Tibial nerve (tissue), 4 donors: ENCODE measurements at places on chromosomes 5 and 9. TPM values are rescaled to one million over a fixed set of nuclear protein-coding genes. Genes with fewer than 3 reads are reported as not detected.

- no peak overlapping the region for H3K4me3 ChIP-seq
- H3K27me3 ChIP-seq: no peaks in the 10 kb centered on the region
- no peaks in the 10 kb centered on the region for H3K36me3 ChIP-seq
- H3K27ac ChIP-seq: no peak overlapping the region
Measured at GRCh38 chr9:3027210-3027609, 183.3 kb upstream of the PUM3 start.

DNA sequence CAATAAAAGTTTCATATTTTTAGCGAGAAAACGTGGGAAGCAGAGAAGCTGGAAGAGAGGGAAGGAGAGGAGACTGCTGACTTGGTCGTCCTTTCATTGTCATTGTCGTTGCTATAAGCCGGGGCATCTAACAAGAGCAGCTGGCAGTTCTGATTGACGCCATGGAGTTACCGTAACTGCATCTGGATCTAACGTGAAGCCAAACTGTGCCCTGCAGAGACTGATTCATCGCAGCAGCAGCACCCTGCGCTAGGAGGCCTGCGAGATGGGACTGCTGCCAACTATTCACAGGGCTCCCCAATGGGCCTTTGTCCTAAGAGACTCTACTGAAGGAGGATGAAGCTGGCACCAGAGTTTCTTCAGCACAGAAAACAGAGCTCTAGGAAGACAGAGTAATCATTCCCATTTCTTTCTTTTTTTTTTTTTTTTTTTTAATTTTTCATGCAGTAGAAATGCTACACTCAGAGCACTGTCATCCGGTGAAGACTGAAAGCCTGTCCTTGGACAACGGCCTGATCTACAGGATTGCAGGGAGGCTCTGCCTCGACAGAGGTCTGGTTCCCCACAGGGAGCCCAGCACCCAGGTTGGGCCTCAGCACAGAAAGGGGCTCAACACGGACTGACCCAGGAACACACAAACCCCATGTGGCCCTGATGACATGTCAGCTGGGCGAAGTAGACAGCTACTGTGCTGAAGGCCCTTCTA, 47.8 kb downstream of the RETREG1 start:
- H3K27ac ChIP-seq: peak overlapping the region; percentile 83
- DNase-seq: no peak
- no peak overlapping the region for H3K4me3 ChIP-seq
- H3K4me1 ChIP-seq: peaks cover 4% of the 10 kb centered on the region
- H3K36me3 ChIP-seq: no peaks in the 10 kb centered on the region

DNA sequence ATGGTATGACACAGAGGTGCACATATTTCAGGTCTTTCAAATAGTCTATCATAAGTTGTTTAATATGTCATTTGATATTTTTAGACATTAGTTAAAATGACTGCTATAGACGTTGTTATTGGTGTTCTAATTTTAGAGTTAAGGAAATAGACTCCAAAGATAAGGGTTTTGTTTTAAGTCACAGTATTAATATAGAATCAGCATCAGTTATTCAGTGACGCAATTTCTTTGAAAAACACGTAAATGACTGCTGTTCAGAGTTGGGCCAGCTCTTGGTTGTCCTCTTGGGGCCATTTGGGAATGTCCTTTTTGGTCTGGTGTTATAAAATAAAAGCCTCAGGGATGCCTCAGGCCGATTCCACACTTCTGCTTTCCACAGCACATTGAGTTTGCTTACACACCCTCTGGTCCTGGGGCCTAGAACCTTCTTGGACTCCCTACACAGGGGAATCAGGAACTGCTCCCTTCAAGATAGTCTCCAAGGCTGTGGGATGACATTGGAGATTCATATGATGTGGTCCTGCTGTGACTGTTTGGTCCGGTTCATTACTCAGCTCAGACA, 14.3 kb downstream of the OTULIN start:
- H3K27me3 ChIP-seq: no peaks in the 10 kb centered on the region
- H3K36me3 ChIP-seq: no peaks in the 10 kb centered on the region
- H3K27ac ChIP-seq: no peak overlapping the region
- no peaks in the 10 kb centered on the region for H3K4me1 ChIP-seq
- no peak overlapping the region for H3K4me3 ChIP-seq

- no peak for DNase-seq
- peaks cover 20% of the 10 kb centered on the region for H3K4me1 ChIP-seq
- H3K27ac ChIP-seq: no peak overlapping the region
- H3K27me3 ChIP-seq: peaks cover 56% of the 10 kb centered on the region
- peak overlapping the region; percentile 0 for H3K4me3 ChIP-seq
- no peaks in the 10 kb centered on the region for H3K36me3 ChIP-seq
Measured at GRCh38 chr9:126514037-126514821, 99.5 kb upstream of the LMX1B start.

DNA sequence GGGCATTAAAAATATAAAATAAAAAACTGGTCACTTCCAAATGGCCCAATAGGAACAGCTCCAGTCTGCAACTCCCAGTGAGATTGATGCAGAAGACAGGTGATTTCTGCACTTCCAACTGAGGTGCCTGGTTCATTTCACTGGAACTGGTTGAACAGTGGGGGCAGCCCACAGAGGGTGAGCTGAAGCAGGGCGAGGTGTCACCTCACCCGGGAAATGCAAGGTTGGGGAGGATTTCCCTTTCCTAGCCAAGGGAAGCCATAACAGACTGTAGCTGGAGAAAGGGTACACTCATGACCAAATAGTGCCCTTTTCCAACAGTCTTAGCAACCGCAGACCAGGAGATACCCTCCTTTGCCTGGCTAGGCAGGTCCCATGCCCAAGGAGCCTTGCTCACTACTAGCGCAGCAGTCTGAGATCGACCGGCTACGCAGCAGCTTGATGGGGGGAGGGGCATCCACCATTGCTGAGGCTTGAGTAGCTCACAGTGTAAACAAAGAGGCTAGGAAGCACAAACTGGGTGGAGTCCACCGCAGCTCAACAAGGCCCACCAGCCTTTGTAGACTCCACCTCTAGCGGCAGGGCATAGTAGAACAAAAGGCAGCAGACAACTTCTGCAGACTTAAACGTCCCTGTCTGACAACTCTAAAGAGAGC, 12.7 kb downstream of the RLN1 start:
- no peak overlapping the region for H3K4me3 ChIP-seq
- H3K36me3 ChIP-seq: no peaks in the 10 kb centered on the region
- H3K4me1 ChIP-seq: no peaks in the 10 kb centered on the region
- H3K27me3 ChIP-seq: no peaks in the 10 kb centered on the region

- H3K4me3 ChIP-seq: no peak overlapping the region
- no peaks in the 10 kb centered on the region for H3K36me3 ChIP-seq
- no peaks in the 10 kb centered on the region for H3K4me1 ChIP-seq
- DNase-seq: no peak
Measured at GRCh38 chr5:143758750-143759149, 53.2 kb upstream of the HMHB1 start.

DNA sequence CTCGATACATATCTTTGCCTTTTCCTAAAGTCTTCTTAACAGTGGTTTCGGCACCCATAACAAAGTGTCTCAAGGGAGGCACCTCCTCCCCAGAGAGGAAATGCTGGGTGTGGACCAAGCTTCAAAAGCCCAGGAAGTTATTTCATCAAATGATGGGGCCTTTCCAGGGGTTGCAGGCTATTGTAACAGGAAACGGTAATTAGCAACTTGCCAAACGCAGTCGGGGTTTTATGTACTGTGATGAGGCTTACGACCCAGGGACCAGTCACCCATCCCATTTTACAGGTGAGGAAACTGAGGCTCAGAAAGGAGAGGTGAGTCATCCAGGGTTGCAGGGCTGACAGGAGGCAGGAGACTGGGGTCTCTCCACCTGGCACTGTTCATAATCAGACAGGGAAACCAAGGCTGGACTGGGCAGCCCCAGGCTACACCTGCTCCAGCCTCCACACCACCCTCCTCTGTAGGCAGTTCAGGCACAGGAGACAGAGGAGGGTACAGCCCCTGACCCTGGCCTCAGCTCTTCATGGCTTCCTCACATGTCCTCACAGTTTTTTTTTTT, 30.0 kb upstream of the SUSD3 start:
- H3K36me3 ChIP-seq: no peaks in the 10 kb centered on the region
- DNase-seq: no peak
- no peak overlapping the region for H3K27ac ChIP-seq
- H3K4me3 ChIP-seq: no peak overlapping the region

DNA sequence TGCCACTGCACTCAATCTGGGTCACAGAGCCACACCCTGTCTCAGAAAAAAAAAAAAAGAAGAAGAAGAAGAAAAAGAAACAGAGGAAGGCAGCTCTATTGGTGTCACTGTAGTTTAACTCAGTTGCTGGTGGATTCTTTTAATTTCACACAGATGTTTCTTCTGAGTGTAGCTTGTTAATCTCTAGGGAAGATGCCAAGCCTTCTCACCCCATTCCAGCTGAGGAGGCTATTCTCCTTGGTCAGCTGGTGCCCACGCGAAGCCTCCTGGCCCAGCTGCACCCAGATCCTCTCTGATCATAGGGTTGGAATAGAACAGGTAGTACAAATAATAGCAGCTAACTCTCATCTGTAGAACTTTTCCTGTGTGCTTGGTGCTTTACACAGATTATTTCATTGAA, 113.8 kb upstream of the SPRY4 start:
- H3K27me3 ChIP-seq: no peaks in the 10 kb centered on the region
- peaks cover 61% of the 10 kb centered on the region for H3K4me1 ChIP-seq
- no peak overlapping the region for H3K4me3 ChIP-seq
- no peak for DNase-seq
- no peaks in the 10 kb centered on the region for H3K36me3 ChIP-seq
- H3K27ac ChIP-seq: peak overlapping the region; percentile 30

- no peak overlapping the region for H3K27ac ChIP-seq
- H3K4me1 ChIP-seq: no peaks in the 10 kb centered on the region
- H3K4me3 ChIP-seq: no peak overlapping the region
- peaks cover 68% of the 10 kb centered on the region for H3K27me3 ChIP-seq
- peaks cover 31% of the 10 kb centered on the region for H3K36me3 ChIP-seq
Measured at GRCh38 chr9:132590318-132591182, 8.1 kb downstream of the BARHL1 start.

- H3K27ac ChIP-seq: no peak overlapping the region
- no peak for DNase-seq
- no peaks in the 10 kb centered on the region for H3K36me3 ChIP-seq
- H3K4me1 ChIP-seq: no peaks in the 10 kb centered on the region
Measured at GRCh38 chr5:105530716-105531261, 1968.2 kb upstream of the NUDT12 start.

DNA sequence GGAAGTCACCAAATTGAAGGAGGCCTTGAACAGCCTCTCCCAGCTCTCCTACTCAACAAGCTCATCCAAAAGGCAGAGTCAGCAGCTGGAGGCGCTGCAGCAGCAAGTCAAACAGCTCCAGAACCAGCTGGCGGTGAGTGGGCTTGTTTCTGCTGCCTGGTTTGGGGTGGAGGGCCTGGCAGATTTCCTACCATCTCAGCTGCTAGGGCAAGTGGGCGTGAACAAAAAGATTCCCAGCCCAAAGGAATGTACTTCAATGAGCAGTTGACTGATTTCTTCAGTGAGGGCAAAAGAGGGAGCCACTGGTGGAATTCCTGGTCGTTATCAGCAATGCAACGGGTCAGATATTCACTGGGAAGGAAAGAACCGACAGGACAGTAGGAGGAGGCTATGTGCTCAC, 12.6 kb upstream of the TTC23L start:
- H3K27ac ChIP-seq: no peak overlapping the region
- H3K4me3 ChIP-seq: no peak overlapping the region
- H3K4me1 ChIP-seq: no peaks in the 10 kb centered on the region

- peak overlapping the region; percentile 98 for H3K27ac ChIP-seq
- no peak for DNase-seq
- peaks cover 12% of the 10 kb centered on the region for H3K36me3 ChIP-seq
- no peaks in the 10 kb centered on the region for H3K27me3 ChIP-seq
- H3K4me1 ChIP-seq: no peaks in the 10 kb centered on the region
- peak overlapping the region; percentile 60 for H3K4me3 ChIP-seq
Measured at GRCh38 chr9:121301881-121302286, 33.9 kb downstream of the GSN start.

Gene HCN1
- total RNA-seq: 21.9 TPM

Gene PFN3
- total RNA-seq: not detected

Gene ARSI
- 7.3 TPM for total RNA-seq

Gene S1PR3
- 14.2 TPM for total RNA-seq

Gene ANKHD1
- total RNA-seq: 178 TPM
